ENCODE measurements at places on chromosomes 5 and 9.

- no peak for DNase-seq
Measured at GRCh38 chr9:33250458-33250995, 10.6 kb downstream of the SPINK4 start.

GRCh38 chr9:16974436-16974835 lies 104.0 kb upstream of the BNC2 start:
- DNase-seq = no peak

GRCh38 chr5:133817456-133817855 lies 151.0 kb downstream of the C5orf15 start:
- no peak for DNase-seq

DNA sequence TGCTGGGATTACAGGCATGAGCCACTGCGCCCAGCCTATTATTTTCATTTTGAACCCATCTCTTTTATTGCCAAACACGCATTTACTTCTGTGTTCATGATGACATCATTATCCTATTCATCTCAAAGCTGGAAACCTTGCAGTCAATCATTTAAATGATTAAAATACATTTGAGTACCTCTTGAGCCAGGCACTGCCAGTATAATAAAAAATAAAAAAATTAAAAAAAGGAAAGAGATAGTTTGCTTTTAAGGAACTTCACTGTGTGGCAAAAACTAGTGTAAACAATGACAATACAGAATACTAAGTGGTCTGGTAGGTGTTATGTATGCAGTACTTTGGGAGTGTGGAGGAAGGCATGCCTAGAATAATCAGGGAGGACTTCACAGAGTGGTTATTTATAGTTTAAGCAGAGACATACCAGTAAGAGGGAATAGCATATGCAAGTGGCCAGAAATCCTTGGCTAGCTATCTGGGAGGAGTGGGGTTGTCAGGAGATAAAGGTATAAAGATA lies 8.6 kb downstream of the NSD1 start:
- no peak for DNase-seq

DNA sequence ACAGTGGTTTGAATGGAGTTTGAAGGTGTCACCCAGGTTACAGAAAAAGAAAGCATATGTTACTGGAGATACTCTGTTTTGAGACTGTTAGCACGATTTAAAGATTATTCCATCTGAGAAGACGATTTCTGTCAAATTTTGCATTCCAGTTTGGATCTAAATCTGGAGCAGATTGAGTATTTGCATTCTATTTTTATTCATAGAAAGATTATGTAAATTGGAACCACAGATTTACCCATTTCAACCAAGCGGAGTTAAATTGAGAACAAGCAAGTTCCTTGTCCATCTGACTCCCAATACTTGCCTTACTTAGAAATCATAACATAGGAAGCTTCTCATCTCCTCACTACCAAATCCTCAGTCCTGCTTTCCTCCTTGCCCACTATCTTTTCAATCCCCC lies 255.7 kb downstream of the CHSY3 start:
- DNase-seq = no peak

GRCh38 chr5:55634866-55635265 lies 77.3 kb downstream of the SLC38A9 start:
- no peak for DNase-seq

- peak; percentile 89 for DNase-seq
Measured at GRCh38 chr9:15306068-15306756, 804 bp downstream of the TTC39B start.

GRCh38 chr9:16315720-16316119 lies 554.8 kb downstream of the BNC2 start:
- no peak for DNase-seq

- no peak for DNase-seq
Measured at GRCh38 chr9:129221233-129221632, 43.2 kb upstream of the IER5L start.

DNA sequence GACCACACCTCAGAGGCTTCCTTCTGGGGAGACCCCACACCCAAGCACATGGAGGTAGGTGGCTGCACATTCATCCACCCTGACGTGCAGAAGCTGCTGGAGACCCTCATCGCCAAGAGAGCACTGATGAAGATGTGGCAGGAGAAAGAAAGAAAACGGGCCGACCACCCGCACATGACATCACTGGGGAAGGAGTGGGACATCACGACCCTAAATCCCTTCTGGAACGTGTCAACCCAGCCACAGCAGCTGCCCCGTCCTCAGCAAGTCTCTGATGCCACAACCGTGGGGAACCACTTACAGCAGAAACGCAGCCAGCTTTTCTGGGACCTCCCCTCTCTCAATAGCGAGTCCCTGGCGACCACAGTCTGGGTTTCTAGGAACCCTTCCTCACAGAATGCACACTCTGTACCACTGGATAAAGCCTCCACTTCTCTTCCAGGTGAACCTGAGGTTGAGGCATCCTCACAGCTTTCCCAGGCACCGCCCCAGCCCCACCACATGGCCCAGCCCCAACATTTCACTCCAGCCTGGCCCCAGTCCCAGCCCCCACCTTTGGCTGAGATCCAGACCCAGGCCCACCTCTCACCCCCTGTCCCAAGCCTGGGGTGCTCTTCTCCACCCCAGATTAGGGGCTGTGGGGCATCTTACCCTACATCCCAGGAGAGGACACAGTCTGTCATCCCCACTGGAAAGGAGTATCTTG lies 3.0 kb downstream of the SPATA31E1 start:
- DNase-seq = peak; percentile 20

GRCh38 chr5:167453246-167454030 lies 838.0 kb upstream of the WWC1 start:
- no peak for DNase-seq

GRCh38 chr9:129983891-129984290 lies 59.1 kb downstream of the FNBP1 start:
- no peak for DNase-seq

- DNase-seq = no peak
Measured at GRCh38 chr9:92440751-92441046, 16.4 kb upstream of the OMD start.

GRCh38 chr9:7058473-7058872 lies 300.7 kb downstream of the KDM4C start:
- DNase-seq = no peak
